Subcutaneous preadipocyte (primary cell): ENCODE measurements at places on chromosomes 1 and 21. TPM values are rescaled to one million over a fixed set of nuclear protein-coding genes. Genes with fewer than 3 reads are reported as not detected.

The HPCAL4 gene
- not detected in 2 replicates for total RNA-seq

The GPR89A gene
- total RNA-seq, result 28.7 and 45.2 TPM in 2 replicates

The MPZ gene
- total RNA-seq, result 1.8 and 2.9 TPM in 2 replicates

The AVPR1B gene
- not detected in 2 replicates for total RNA-seq

The CLCNKB gene
- not detected in 2 replicates for total RNA-seq

The TRNAU1AP gene
- 29.9 and 32.3 TPM in 2 replicates for total RNA-seq

The ARMH1 gene
- 0.59 and 2.2 TPM in 2 replicates for total RNA-seq

The CYP4Z1 gene
- total RNA-seq, result not detected in 2 replicates

The RGS7 gene
- total RNA-seq, result 1.5 and 2.0 TPM in 2 replicates

The GSTM5 gene
- total RNA-seq, result 2.0 and 4.4 TPM in 2 replicates

The FNDC5 gene
- total RNA-seq, result 0.20 and 0.37 TPM in 2 replicates

The DIRAS3 gene
- total RNA-seq, result 0.78 and 1.8 TPM in 2 replicates

The AMY1B gene
- total RNA-seq, result not detected in 2 replicates

The GPR25 gene
- total RNA-seq, result not detected in 2 replicates

The YOD1 gene
- 4.8 and 6.3 TPM in 2 replicates for total RNA-seq

The TNFRSF8 gene
- total RNA-seq, result under 0.01 TPM in 1 of 2 replicates, not detected in the other

The AMY2A gene
- total RNA-seq, result not detected in 2 replicates

The TMEM82 gene
- not detected in 2 replicates for total RNA-seq

The BMP8B gene
- total RNA-seq, result under 0.01 TPM in 1 of 2 replicates, not detected in the other

The NOTCH2NLA gene
- total RNA-seq, result 45.2 and 95.6 TPM in 2 replicates

The FAM163A gene
- total RNA-seq, result not detected in 2 replicates

The CDC20 gene
- total RNA-seq, result 81.9 and 121 TPM in 2 replicates

The MAP1LC3C gene
- under 0.01 and 0.20 TPM in 2 replicates for total RNA-seq

The NBPF11 gene
- 3.1 and 3.7 TPM in 2 replicates for total RNA-seq

The UBE2U gene
- not detected in 2 replicates for total RNA-seq

The ELAPOR1 gene
- total RNA-seq, result under 0.01 and 0.20 TPM in 2 replicates
